ENCODE measurements at places on chromosomes 12 and 14.

GRCh38 chr14:74891870-74892269 is 10.2 kb downstream of the DLST start:
- no peak for DNase-seq

GRCh38 chr12:67662910-67663538 is 14.5 kb downstream of the DYRK2 start:
- no peak for DNase-seq

DNA sequence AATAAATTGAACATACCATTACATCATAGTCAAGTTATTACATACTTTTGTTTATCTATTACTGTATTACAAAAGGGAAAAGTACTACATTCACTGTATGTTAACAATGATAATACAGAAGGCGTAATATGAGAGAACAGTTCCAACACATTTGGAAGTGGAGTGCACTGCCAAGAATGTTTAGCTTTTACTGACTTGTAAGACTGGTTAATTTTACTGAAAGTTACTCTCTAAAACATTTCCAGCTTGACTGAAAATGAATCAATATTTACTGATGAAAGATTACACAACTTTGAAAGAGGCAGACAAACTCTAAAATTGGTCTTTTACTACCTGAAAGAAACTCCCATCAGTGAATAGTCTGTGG is 728.5 kb downstream of the FSCB start:
- no peak for DNase-seq

DNA sequence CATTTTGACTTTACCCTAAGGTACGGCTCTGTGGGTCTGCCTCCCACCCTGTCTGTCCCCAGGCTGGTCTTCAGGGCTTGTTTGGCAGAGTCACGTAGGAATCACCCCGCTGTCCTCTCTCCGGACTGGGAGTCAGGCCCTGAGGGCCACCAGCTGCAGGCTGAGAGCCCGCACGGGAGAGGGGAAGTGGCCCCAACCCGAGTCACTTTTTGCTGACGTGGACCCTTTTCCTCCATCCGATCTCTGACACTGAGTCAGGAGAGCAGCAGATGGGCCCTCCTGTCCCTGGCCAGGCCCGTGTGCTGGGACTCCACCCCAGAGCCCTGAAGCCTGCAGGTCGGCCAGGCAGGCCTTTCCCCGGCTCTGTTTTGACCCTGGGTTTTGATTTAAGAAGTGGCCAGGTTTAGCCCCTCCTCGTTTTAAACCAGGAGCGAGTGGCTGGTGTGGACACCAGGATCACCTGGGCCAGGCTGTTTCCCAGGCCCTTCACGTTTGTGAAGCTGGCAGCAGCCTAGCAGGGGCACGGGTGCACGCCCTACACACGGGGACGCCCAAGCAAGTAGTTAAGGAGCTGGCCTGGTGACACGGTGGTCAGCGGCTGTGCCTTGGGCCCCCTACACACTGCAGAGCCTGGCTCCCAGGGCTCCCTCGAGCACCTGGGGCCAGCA is 12.5 kb upstream of the TEX22 start:
- DNase-seq: no peak

DNA sequence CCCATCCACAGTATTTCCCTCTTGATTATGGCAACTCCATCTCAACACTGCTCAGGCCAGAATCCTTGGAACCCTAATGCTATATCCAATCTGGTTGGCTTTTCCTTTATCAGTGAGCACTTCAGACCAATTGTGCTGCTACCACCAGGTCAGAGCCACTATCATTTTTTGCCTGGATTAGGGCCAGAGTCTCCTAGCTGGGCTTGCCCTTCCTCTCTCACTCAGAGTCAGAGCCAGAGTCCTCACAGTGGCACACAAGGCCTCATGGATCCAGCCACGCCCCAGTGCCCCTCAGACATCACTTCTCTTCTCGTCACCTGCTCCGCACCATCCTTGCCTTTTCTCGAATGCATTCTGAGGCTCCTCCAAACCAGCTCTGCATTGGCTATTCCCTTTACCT is 211.1 kb downstream of the ANO6 start:
- no peak for DNase-seq

DNA sequence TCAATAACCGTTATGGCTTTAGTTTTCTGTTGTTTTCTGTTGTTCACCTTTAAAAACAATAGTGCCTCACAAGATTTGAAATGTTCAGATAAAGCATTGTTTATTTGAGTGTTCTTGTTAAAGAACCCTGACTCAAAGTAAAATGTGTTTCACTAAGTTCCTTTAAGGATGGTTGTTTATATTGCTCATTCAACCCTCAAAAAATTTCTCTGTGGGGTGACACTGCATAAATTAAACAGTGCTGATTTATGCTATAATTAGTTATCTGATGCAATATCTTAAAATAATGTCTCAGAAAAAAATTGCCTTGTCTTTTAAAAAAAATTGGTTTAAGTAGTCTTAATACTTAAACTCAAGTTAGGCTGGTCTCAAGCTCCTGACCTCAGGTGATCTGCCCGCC is 775.1 kb downstream of the FLRT2 start:
- DNase-seq: no peak

DNA sequence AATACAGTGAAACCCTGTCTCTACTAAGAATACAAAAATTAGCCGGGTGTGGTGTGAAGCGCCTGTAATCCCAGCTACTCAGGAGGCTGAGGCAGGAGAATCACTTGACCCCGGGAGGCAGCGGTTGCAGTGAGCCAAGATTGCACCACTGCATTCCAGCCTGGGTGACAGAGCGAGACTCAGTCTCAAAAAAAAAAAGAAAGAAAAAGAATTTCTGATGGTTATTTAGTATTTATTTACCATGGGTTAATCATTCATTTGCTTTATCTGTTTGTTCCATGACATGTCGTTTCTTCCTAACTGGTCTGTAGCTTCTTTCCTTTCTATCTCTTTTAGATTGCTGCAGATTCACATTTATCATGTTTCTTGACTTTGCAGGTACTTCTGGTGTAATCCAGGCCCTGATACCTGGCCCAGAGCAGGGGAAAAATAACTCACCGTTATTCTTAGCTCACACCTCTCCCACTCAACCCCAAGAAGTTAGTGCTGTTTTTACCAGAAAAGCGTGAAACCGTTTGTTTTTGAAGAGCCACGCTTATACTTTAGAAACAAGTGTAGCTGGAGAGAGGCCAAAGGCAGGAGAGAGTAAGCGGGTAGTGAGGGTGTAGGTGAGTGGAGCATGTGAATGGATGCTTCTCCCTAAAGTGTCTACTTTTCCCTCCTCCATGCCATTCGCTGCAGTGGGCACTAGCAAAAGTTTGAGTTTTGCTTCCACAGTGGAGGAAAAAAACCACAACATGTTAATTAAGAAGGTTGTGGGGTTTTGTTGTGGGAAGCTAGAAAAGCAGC is 45.4 kb downstream of the SRGAP1 start:
- no peak for DNase-seq

- DNase-seq: no peak
These were observed 174.0 kb downstream of the ITPR2 start for GRCh38 chr12:26658991-26659390.

DNA sequence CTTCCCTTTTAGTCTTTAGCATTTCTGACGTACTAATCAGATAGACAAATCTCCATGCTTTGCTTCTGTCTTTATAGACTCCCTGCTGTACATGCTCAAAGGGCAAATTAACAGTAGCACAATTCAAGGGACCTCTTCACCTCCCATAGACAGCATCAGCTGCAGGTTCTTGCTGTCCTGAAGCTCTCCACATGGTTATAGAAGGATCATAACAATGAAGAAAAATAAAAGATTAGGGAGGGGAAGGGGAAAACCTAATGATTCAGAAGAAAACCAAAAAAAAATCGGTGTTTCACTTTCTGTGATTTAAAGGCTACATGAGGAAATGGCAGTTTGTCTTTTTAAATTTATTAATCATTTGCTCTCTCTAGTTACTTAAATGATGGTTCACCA is 155.5 kb downstream of the PTCSC3 start:
- no peak for DNase-seq

All from stimulated activated CD4-positive, alpha-beta T cell treated with anti-CD3 and anti-CD28 coated beads, Interleukin-15, amount 100 ng/mL, for 1 hour (primary cell).